ENCODE measurements at places on chromosomes 5 and 9. TPM values are rescaled to one million over a fixed set of nuclear protein-coding genes. Genes with fewer than 3 reads are reported as not detected.

DNA sequence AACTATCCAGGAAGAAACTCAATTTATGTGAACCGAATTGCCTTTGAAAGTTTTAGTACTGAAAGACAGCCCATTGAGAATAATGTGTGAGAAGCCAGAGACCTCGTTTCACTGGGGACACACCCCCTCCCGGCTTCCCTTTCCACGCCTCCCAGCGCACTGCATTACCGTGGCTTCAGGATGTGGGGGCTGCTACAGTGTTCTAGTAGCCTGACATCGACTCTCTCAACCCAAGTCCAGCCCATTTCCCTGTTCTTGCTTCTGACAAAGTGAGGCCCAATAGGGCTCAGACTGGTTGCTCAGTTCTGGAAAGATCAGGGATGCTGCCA lies 3.5 kb downstream of the PAX5 start:
- peak overlapping the region; percentile 92 for H3K27ac ChIP-seq
- peak; percentile 88 for DNase-seq
- H3K27me3 ChIP-seq: no peaks in the 10 kb centered on the region
- H3K4me3 ChIP-seq: peak overlapping the region; percentile 83
- peaks cover 4% of the 10 kb centered on the region for H3K36me3 ChIP-seq

Gene RUFY1
- total RNA-seq: 66.4 TPM

DNA sequence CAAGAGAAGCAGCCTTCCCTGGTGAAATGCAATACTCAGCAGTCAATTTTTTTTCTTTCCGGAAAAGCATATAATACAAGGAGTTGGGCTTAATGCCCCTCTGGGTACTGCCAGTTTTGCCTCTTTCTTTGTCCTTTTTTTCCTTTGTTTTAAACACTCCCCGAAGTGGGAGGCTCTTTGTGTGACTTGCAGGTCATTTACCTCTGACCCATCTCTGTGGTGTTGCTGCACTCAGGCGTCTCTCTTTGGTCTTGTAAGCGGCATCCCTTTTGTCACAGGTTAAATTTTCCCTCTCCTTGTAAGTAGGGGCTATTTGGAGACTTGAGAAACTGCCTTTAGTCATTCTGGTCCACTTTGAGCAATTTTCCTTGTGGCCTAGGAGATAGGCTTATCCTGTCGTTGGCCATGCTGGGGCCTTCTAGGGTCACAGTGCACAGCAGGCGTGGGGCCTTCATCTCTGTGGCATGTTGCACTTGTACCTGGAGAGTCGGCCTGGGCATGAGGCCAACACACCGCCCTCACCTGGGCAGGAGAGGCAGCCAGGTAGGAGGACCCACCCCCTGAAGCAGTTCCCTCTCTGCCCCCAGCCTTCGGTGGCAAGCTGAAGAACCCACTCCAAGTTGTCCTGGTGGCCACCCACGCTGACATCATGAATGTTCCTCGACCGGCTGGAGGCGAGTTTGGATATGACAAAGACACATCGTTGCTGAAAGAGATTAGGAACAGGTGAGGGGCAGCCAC lies 27.7 kb upstream of the CTSL start:
- no peak overlapping the region for H3K27ac ChIP-seq
- H3K36me3 ChIP-seq: no peaks in the 10 kb centered on the region
- no peaks in the 10 kb centered on the region for H3K4me1 ChIP-seq
- no peak overlapping the region for H3K4me3 ChIP-seq

- H3K4me1 ChIP-seq: peaks cover 32% of the 10 kb centered on the region
- H3K27me3 ChIP-seq: no peaks in the 10 kb centered on the region
- H3K27ac ChIP-seq: no peak overlapping the region
- no peak overlapping the region for H3K4me3 ChIP-seq
- H3K36me3 ChIP-seq: no peaks in the 10 kb centered on the region
Measured at GRCh38 chr5:148735301-148735835, 81.0 kb upstream of the HTR4 start.

Gene BHMT
- not detected for total RNA-seq

Gene AQP3
- total RNA-seq: not detected

DNA sequence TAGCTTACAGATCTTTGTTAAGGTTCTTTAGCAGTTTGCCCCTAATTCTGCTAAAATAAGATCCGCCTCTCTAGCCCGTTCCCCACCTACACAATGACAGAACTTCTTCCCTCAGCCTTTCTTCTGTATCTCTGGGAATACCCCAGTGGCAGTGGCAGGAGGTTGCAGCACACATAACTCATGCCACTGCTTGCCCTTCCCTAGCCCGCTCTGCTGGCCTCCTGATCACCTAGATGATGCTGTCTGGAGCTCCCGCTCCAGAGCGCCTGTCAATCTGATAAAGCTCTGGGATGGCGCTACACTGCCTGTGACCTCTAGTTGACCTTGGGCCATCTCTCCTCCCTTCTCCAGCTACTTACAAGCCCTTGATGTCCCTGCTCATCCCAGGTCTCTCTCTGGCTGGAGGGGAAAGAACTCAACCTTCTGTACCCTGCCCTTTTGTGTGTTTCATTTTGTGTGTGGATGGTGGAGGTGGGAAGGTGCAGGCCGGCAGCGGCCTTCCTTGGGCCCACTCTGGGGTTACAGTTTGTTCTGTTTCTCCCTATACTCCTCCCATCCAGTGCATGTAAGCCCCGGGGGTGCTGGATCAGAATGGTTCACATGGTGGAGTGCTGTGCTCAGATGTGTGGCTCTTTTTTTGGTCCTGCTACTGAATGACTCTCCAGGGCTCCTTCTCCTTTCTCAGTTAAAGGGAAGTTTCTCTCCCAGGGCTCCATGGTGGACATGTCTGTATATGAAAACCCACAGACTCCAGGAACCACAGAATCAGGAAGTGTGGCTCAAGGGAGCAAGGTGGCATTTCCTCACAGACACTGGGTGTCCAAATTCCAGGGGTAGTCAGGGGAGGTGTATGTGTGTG lies 29.1 kb downstream of the MTX3 start:
- no peaks in the 10 kb centered on the region for H3K4me1 ChIP-seq
- DNase-seq: no peak
- H3K36me3 ChIP-seq: no peaks in the 10 kb centered on the region
- no peak overlapping the region for H3K27ac ChIP-seq
- no peak overlapping the region for H3K4me3 ChIP-seq
- no peaks in the 10 kb centered on the region for H3K27me3 ChIP-seq

Gene C5orf58
- total RNA-seq: not detected

- H3K4me1 ChIP-seq: no peaks in the 10 kb centered on the region
- peak; percentile 79 for DNase-seq
- H3K4me3 ChIP-seq: no peak overlapping the region
- no peaks in the 10 kb centered on the region for H3K27me3 ChIP-seq
- no peak overlapping the region for H3K27ac ChIP-seq
Measured at GRCh38 chr5:149765932-149766331, 35.8 kb downstream of the PPARGC1B start.

DNA sequence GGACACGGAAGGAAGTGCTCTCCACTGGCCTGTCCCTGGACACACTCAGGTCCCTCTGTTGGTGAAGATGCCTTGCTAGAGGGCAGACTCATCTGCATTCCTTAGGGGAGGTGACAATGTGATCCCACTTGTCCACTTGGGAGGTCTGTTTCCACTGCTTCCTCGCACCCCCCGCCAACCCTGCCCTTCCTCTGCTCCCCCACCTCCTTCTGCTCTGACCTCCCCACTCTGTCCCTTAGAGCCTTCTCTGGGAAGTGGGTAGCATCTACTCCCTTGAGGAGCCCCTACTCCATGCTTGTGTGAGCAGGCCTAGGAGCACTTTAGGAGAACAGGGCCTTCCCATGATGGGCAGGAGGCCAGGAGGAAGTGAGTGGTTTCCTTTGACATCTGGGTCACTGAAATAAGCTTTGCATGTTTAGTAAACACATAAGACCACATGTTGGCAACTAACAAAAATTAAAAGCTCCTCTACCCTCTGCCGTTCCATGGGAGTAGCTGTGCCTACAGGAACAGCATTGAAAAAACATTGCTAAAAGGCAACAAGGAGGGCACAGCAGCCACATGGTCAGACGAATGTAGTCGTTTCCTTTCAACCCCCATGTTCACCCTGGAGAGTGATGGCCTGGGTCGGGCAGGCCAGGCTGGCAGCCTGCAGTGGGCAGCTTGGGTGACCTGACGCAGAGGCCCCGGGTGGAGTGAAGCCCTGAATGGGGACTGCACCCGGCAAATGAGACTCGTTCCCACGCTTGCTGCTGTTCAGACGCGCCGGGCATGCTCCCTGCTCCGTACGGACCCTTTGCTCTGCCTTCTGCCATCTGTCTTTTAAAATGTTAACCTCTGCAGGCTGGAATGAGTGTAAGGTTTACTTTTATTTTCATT lies 634.0 kb downstream of the IRX1 start:
- no peak overlapping the region for H3K27ac ChIP-seq
- no peaks in the 10 kb centered on the region for H3K4me1 ChIP-seq
- no peak for DNase-seq
- no peaks in the 10 kb centered on the region for H3K36me3 ChIP-seq
- no peaks in the 10 kb centered on the region for H3K27me3 ChIP-seq
- H3K4me3 ChIP-seq: no peak overlapping the region

DNA sequence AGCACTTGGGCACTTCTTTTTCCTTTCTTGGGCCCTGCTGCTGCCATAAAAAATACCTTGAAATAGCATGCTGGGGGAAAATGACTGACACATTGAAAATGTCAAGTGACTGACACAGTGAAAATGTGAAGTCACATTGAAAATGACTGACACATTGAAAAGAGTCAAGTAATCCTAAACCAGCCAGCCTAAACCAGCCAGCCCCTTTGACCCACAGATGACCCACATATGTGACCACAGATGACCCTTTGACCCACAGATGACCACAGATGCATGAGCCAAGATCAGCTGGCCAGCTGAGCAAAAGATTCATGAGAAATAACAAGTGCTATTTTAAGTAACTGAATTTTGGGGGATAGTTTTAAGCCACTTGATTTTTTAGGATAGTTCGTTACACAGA lies 97.8 kb upstream of the SLC28A3 start:
- DNase-seq: no peak
- no peaks in the 10 kb centered on the region for H3K36me3 ChIP-seq
- H3K27me3 ChIP-seq: no peaks in the 10 kb centered on the region
- no peak overlapping the region for H3K4me3 ChIP-seq
- H3K27ac ChIP-seq: no peak overlapping the region

- H3K36me3 ChIP-seq: no peaks in the 10 kb centered on the region
- no peaks in the 10 kb centered on the region for H3K27me3 ChIP-seq
- no peak for DNase-seq
- H3K27ac ChIP-seq: no peak overlapping the region
- no peak overlapping the region for H3K4me3 ChIP-seq
Measured at GRCh38 chr5:97554977-97555643, 372.1 kb upstream of the RIOK2 start.

Gene FAF2
- 22.9 TPM for total RNA-seq

Gene DMRTA1
- total RNA-seq: not detected

- H3K4me3 ChIP-seq: no peak overlapping the region
- no peak for DNase-seq
- H3K27ac ChIP-seq: no peak overlapping the region
- H3K27me3 ChIP-seq: no peaks in the 10 kb centered on the region
Measured at GRCh38 chr9:30851600-30851999, 1532.8 kb upstream of the ACO1 start.

DNA sequence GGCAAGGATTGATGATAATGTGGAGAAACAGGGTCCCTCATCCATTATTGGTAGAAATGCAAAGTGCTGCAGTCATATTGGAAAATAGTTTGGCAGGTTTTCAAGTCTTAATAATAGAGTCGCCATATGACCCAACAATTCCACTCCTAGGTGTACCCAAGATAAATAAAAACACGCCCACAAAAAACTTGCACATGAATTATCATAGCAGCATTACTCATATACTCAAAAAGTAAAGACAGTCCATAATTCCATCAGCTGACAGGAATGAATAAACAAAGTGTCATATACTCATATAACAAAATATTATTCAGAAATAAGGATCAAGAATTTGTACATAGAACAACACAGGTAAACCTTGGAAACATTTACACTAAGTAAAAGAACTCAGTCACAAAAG lies 242.9 kb upstream of the FTMT start:
- DNase-seq: no peak
- H3K27ac ChIP-seq: no peak overlapping the region
- no peaks in the 10 kb centered on the region for H3K4me1 ChIP-seq
- no peak overlapping the region for H3K4me3 ChIP-seq
- H3K36me3 ChIP-seq: no peaks in the 10 kb centered on the region

Gene PCDHB7
- total RNA-seq: not detected

DNA sequence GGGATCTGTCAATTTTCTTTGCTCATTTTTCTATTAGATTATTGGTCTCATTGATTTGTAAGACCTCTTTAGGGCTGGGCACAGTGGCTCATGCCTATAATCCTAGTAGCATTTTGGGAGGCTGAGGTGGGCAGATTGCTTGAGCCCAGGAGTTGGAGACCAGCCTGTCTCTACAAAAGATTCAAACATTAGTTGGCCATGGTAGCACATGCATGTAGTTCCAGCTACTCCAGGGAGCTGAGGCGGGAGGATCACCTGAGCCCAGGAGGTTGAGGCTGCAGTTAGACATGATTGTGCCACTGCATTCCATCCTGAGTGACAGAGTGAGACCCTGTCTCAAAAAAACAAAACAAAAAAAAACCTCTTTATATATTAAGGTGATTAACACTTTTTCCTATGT lies 6.4 kb upstream of the SHROOM1 start:
- no peaks in the 10 kb centered on the region for H3K36me3 ChIP-seq
- no peak overlapping the region for H3K4me3 ChIP-seq
- no peaks in the 10 kb centered on the region for H3K4me1 ChIP-seq
- H3K27ac ChIP-seq: no peak overlapping the region
- no peaks in the 10 kb centered on the region for H3K27me3 ChIP-seq

Gene MCTP1
- total RNA-seq: 0.40 TPM

DNA sequence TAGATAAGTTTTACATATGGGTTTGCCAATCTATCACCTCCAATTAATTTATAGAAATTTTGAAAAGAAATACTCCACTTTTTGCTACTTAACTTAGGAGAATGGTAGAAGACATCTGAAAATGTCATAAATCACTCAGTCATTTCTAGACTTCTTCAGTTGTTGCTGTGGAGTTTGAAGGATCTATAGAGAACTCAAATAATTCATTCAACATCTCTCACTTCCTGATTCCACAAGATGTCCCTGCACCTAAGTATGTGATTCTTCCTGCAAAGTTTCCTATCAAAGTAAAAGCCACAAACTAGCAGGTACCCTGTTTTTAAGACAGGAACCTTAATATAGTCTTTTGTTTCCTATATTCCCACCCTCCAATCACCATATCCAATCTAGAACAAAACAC lies 297.1 kb upstream of the ATP10B start:
- DNase-seq: no peak
- H3K27ac ChIP-seq: no peak overlapping the region
- H3K4me3 ChIP-seq: no peak overlapping the region

DNA sequence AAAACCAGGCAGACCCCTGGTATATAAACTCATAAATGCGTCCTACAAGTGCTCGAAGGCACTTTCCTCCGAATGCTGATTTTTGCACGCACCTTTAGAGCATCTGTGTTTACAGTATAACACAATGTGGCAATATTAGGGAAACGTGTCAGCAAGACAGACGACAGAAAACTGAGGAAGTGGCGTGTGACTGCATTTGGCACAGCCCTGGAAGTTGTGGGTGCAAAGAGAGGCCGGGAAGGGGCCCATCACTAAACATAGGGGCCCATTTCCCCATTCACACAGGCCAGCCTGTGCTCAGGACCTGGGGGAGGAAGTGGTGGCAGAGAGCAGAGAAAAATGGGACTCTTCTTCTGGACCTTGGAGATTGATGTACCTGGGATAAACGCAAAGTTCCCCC lies 48.2 kb downstream of the RASGEF1C start:
- H3K27ac ChIP-seq: no peak overlapping the region
- H3K4me1 ChIP-seq: no peaks in the 10 kb centered on the region
- no peaks in the 10 kb centered on the region for H3K27me3 ChIP-seq
- H3K36me3 ChIP-seq: no peaks in the 10 kb centered on the region
